Activated T-cell treated with anti-CD3 and anti-CD28 coated beads, Interleukin-2, amount 50 U/mL, for 72 hours (primary cell): ENCODE measurements at places on chromosomes 7 and 10. TPM values are rescaled to one million over a fixed set of nuclear protein-coding genes. Genes with fewer than 3 reads are reported as not detected.

Gene ANKRD26
- total RNA-seq: 10.6 TPM

- no peaks in the 10 kb centered on the region for H3K27me3 ChIP-seq
- no peak overlapping the region for H3K4me3 ChIP-seq
- DNase-seq: no peak
- H3K27ac ChIP-seq: no peak overlapping the region
- H3K36me3 ChIP-seq: no peaks in the 10 kb centered on the region
Measured at GRCh38 chr10:82206831-82207230, 331.8 kb downstream of the NRG3 start.

Gene MYPN
- not detected for total RNA-seq

Gene FAM237B
- total RNA-seq: not detected

DNA sequence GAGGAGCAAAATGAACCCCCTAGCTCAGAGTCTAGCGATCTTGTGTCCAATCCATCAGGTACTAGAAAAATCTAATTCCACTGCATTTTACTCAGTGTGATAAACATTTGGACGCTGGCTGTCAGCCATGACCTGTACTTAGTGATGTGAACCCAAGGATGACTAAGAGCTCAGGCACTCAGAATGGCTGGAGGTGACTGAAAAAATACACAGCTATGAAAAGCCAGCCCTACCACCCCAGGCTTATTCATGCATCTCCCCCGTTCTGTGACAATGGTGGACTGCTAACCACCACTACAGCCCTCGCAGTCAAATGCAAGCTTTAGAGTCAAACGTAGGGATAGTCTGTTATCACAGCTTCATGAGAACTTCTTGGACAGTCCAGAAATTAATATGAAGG, 14.9 kb downstream of the AFAP1L2 start:
- no peak overlapping the region for H3K27ac ChIP-seq
- no peaks in the 10 kb centered on the region for H3K36me3 ChIP-seq
- H3K4me1 ChIP-seq: peaks cover 15% of the 10 kb centered on the region
- DNase-seq: no peak
- H3K4me3 ChIP-seq: no peak overlapping the region

DNA sequence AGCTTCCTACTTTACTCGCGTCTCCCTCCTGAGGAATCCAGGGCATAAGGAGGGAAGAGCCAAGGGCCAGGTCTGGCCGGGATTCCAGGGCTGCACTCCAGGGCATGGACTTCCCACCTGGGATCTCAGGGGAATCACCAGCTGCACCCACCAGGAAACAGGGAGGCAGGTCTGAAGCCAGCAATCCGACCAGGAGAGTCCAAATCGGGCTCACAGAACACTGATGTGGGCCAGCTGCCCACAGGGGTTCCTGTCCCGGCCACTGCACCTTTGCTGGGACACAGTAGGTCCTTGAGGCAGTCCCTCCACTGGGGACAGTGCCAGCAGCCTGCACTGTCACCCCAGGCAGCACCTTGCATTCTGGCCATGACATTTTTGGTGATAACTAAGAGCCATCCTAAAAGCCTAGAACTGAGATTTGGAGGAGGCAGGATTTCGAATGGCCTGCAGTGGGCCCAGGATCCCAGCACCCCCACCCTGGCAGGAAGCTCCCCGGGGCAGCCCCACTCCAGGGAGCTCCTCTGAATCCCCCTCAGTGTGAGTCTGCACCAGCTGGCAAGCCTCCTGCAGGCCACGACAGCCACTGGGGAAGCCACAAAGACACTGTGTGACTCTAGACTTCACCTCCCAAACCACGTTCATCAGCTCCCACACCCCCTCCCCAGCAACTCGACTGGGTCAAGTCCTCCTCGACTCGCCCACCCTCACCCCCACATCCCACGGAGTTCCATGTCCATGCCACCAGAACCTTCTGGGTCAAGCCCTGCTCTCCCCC, 71.5 kb upstream of the PPP2R2D start:
- H3K4me3 ChIP-seq: no peak overlapping the region

Gene ODAD2
- not detected for total RNA-seq
